SJSA1 (cell line): ENCODE measurements at places on chromosomes 16 and 17. TPM values are rescaled to one million over a fixed set of nuclear protein-coding genes. Genes with fewer than 3 reads are reported as not detected.

DNA sequence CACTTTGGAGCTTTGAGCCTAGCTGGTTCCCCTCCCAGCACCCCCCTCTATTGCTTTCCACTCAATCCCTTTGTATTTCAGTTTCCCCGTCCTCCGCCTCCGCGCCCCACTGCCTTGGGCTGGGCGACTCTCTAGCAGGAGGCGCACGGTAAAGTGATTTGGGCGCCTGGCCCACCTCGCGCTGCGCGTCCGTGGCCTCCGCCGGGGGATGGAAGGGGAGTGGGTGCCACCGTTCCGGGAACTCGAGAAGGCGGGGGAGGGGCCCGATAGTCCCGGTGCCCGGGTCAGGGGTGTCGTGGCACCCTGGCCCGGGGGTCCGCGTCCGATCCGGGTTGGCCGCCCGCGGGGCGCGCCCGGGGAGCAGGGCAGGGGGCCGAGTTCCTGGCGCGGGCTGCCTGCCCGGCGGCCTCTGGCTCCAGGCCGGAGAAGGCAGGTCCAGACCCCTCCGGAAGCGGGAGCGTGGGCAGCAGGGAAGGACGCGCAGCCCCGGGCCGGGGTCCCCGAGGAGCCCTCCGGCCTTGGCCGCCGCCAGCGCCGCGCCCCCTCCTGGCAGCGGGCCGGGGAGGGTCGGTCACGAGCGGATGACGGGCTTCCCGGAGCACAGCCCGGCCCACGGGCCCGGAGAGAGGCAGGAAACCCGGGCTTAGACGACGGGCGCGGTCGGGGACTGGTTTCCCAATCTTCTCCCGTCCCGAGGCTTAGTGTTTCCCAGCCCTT lies 15.8 kb downstream of the MEOX1 start:
- H3K27me3 ChIP-seq = 0 out of 2 replicates have a peak, but pooled peaks cover 2% of the 10 kb centered on the region
- H3K4me1 ChIP-seq = no peaks in the 10 kb centered on the region
- DNase-seq = no peak
- no peaks in the 10 kb centered on the region for H3K36me3 ChIP-seq

DNA sequence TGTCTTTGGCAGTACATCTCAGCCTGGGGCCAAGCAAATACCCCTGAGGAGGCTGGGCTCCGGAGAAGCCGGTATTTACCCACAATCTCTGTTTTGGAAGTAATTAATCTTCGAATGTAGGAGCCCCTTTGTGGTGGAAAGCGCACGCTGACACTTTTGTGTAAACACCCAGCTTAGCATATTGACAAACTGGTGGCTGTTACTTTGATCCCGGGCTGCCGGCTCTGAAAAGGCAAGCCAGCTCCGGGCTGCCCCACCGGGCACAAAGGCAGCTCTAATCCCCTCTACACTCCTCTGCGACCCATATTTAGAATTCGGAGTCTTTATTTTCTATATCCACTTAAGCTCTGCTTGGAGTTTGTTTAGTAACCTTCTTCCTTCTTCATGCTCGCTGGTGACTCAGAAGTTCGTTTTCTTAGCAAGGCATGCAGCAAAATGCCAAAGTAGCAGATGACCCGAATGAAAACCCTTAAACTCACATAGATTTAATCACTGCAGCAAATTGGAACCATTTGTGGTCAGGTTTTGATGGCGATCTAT lies 144.0 kb upstream of the IRX3 start:
- H3K27ac ChIP-seq = peak overlapping the region; percentile 3
- H3K36me3 ChIP-seq = no peaks in the 10 kb centered on the region
- DNase-seq = no peak

DNA sequence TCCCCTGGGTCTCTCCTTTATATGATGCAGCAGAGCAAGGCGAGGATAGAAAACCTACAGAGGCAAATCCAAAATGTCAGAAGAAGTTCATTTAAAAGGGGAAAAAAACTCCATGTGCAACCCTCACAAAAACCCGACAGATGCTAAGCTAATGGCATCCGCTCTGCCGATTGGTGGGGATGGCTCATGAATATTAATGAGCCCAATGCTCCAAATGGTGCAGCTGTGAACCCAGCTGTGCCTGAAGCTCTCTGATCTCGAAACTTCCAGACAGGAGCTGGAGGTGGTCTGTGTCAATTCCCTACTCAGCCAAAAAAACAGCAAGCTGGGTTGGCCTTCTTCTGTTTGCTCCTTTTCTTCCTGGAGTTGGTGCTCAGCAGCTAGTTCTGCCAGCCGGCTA lies 15.5 kb downstream of the SNX11 start:
- no peak for DNase-seq
- no peak overlapping the region for H3K4me3 ChIP-seq
- H3K36me3 ChIP-seq = peaks cover 60% of the 10 kb centered on the region
- no peaks in the 10 kb centered on the region for H3K27me3 ChIP-seq
- H3K27ac ChIP-seq = no peak overlapping the region

KRT28 gene
- not detected in 2 replicates for total RNA-seq
